ENCODE measurements at places on chromosomes 4 and X.

- no peak for DNase-seq
These were observed 71.8 kb upstream of the EXOC1L start for GRCh38 chr4:55747793-55748192.

- DNase-seq: peak; percentile 52
These were observed 226.4 kb upstream of the CASK start for GRCh38 chrX:42149765-42150164.

- DNase-seq: no peak
These were observed 1833.2 kb upstream of the PCDH7 start for GRCh38 chr4:28886934-28887333.

DNA sequence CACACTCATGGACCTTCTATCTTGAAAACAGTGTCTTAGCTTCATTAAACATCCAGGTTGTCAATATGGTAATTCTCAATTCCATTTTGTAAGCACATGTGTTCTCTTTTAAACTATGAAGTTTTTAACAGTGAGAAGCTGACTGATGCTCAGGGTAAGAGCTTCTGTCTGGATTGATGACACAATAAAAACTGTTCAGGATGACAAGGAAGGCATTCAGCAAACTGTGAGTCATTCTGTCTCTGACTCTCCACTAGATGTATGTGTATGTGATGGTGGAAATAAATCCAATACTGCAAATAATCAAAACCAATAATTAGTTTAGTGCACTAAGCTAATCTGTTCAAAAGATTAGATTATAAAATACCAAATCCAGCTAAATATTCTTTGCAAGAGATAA, 115.3 kb upstream of the ARX start:
- DNase-seq: no peak

DNA sequence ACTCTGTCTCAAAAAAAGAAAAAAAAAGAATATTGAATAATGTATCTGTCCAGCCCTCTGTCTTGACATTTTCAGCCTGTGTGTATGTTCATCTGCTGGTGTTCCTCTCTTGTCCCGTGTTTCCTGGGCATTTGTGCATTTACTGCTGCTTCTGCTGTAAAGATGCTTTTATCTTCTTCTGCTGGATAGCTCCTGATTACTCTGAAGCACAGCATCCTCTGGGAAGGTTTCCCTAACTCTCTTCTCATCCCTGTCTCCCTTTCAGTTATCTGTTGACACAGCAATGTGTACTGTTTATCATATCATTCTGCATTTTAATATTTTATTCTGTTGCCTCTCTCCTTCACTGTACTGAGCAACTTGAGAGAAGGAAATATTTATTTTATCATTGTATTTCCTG, 74.2 kb upstream of the HPGD start:
- no peak for DNase-seq

GRCh38 chr4:156829201-156829873, 142.3 kb downstream of the PDGFC start:
- peak; percentile 55 for DNase-seq

All from myocyte (in vitro differentiated cells).